ENCODE measurements at places on chromosomes 13 and 19.
A peak's percentile ranks its signal among the peaks of the same experiment; 100 is the strongest.

DNA sequence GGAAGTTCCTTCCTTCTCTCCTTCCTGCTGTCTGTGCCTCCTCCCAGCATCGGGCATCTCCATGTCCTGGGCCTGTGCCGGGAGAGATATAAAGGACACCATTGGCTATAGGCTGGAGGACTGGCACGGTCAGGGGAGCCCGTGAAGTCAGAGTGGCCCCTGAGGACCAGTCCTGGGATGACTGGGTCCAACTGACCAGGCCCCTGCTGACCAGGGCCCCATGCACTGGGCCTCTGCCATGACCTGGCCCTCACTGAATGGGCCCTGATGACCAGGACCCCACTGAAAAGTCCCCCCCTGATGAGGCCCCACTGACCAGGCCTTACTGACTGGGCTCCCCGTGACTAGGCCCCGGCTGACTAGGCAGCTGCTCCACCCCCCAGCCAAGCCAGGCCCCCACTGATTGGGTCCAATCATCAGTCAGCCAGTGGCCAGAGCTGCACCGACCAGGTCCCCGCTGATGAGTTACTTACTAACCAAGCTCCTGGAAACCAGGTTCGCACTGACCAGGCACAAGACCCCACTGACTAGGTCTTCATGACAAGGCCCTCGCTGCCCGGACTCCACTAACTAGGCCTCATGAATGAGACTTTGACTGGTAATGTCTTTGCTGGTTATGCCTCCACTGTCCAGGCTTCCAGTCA is 20.0 kb upstream of the ZNF14 start:
- no peak for DNase-seq

DNA sequence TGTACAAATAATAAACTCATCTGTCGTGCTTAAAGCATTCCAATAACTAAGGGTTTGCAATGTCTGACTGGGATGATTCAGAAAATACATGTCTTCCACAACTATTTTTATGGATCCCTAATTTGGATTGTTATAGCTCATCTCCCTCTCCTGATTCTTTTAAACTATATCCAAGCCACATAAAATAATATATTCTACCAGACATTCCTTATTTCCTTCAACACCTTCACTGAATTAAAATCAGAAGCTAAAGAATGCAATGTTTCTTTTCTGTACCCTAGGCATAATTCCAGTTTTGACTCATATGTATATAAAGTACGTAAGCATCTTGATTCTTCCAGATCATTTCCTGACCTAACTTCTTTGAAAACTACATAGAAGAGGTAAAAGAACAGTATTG is 420.4 kb downstream of the EFNB2 start:
- no peak for DNase-seq

GRCh38 chr13:94722609-94723345 is 10.4 kb upstream of the SOX21 start:
- no peak for DNase-seq

DNA sequence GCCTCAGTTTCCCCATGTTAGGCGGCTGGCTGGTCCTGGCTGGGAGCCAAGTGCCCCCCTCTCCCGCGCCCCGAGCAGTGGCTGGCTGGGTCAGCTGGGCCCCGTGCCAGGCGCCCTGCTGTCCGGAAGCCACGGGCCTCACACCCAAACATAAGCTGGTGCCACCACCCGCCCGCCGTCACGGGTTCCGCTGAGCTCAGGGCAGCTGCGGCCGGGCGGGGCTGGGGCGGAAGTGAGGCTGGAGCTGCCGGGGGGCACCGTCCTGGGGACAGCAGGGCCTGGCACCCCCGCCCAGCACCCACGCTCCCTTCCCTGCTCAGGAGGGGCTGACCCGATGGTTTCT is 19.3 kb downstream of the HCN2 start:
- DNase-seq, result peak; percentile 60

DNA sequence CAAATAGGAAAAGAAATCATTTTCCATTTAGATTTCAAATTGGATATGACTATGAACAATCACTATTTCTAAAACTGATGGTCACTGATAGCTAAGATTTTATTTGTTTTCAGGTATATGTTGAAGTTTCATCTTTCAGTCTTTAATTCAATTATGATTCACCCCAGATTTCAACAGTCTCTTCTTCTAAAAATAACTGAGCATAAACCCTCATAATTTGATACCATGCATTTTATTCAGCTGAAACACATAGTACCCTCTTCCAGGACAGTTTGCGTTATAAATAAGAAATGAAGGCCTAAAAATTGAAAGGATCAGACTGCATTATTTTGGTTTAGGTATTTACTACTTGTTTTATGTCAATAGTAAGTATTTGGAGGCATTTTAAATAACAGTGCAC is 428.5 kb upstream of the NBEA start:
- no peak for DNase-seq

GRCh38 chr13:101846249-101846648 is 393.8 kb downstream of the ITGBL1 start:
- DNase-seq, result no peak

DNA sequence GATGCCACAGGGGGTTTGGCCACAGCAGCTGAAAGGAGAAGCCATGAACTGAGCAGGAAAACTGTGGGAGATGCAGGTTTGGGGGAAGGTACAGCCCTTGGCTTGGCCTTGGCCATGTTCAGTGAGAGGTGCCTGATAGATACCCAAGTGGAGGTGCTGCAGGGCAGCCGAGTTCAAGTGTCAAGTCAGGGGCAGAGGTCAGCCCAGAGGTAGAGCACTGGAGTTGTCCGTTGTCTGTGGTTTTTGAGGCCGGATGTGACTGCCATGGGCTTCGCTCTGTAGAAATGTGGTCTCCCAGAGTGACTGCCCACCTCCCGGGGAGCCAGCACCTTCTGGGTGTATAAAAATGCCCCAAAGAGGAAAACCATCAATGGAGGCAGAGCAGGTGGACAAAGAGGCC is 65.3 kb downstream of the DPF1 start:
- no peak for DNase-seq

- DNase-seq, result no peak
Observed at GRCh38 chr19:6393983-6394412, 1.0 kb upstream of the GTF2F1 start.

- DNase-seq, result no peak
Observed at GRCh38 chr13:43258771-43259170, 235.4 kb downstream of the DNAJC15 start.

DNA sequence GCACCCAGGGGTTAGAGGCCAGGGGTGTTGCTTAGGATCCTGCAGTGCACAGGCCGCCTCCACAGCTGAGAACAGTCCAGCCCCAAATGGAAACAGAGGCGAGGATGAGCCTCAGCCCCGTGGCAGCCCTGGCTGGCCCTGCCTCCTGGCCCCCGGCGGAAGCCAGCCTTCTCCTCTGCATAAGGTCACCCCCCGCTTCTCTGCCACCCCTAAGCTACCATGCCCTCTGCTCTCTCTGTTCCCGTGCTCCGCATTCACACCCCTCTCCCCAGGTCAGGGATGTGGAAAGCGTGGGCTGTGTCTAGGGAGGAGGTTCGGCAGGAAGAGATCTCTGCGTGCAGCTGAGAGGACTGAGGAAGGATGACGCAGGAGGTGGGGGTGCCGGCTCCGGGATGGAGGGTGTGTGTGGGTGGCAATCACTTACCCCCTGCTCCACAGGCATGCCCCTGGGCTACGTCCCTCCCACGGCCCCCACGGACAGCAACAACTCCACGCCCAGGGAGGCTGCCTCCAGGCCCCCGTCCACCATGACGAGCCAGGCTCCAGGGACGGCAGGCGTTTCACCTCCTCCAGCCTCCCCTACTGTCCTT is 6.0 kb downstream of the SSC5D start:
- no peak for DNase-seq

GRCh38 chr13:110714797-110715394 is 1.4 kb downstream of the ING1 start:
- peak; percentile 83 for DNase-seq

- peak; percentile 85 for DNase-seq
Observed at GRCh38 chr13:48769107-48769704, 115.5 kb downstream of the CYSLTR2 start.

GRCh38 chr13:21458813-21459701 is at the start of gene ZDHHC20:
TSS of gene ZDHHC20 (minus strand) at chr13:21459303. CDS start at chr13:21459171, 132 bp downstream.
- peak; percentile 94 for DNase-seq

DNA sequence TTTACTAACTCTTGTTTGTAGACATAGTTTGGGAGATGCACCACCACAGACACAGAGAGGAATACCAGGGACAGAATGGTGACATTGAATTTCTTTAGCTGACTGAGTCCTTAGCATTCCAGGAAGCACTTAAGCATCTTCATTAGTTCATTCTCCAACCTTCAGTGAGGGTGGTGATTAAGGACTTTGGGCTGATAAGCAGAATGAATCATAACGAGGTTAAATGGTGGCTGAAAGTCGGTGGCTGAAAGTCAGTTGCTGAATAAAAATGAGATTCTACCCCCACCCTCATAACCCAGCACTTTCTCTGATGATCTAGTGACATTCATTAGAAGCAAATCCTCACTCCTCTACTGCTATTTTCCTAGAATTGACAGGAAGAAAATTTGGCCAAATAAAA is 10.6 kb downstream of the PCDH8 start:
- no peak for DNase-seq

- DNase-seq, result no peak
Observed at GRCh38 chr13:112172017-112172416, 105.1 kb downstream of the SOX1 start.

GRCh38 chr19:30349131-30349730 is 23.0 kb upstream of the ZNF536 start:
- no peak for DNase-seq

- DNase-seq, result no peak
Observed at GRCh38 chr13:110138700-110139036, 168.3 kb downstream of the COL4A1 start.

DNA sequence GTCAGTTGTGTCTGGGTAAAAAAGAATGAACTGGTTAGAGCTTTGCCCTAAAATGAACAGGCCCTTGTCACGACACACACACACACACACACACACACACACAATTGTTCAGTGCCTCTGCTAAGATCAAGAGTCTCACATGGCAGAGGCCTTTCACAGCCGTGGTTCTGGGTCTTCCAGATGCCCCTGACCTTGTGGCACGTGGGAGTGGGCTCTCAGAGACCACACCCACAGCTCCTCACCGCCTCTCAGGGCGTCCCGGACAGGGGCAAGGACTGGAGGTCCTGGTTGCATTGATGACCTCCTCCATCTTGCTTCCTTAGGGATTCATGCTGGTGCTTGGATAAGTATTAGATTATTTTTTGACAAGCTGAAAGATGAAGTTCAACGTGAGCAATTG is 101.0 kb downstream of the HSPH1 start:
- DNase-seq, result no peak

DNA sequence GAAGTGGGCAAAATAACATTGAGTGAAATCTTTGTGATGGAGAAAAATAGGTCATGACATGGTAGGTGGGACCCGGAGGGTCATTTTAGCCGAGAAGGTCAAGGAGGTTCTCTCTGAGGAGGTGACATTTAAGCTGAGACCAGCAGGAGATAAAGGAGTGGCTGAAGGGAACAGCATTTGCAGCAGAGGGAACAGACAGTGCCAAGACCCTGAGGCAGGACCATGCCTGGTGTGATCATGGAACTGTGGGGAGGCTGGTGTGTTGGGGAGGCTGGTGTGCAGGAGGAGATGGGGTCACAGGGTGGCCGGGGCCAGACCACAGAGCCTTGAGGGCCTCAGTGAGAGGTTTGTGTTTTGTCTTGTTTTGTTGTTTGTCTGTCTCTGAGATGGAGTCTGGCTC is 59.4 kb upstream of the KLF2 start:
- DNase-seq, result no peak

DNA sequence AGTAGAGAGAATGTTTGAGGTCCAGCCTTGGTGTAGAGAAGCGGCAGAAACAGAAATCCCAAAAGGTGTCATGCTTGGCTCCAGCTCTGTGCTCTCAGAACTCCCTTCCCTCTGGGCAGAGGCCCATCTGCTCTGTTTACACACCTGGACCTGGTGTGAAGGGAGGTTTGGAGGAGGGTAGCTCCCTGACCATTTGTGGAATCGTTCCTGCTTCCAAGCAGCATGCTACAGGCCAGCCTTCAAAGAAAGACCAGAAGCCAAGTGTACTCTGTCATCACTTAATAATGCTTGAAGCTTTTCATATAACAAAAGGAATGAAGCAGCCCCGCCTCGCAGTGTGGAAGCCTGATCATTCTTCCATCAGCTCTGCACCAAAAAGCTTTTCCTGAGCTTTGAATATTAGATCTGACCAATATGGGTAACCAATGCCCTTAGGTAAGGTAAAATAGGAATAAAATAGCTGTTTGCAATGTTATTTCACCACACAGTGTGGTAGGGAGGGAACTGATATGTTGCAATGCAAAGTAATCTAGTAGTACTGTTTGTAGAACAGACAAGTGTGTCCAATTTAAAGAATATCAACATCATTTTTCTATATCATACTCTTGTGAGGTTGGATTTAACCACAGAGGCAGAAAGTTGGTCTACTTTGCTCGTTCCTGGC is 63.3 kb downstream of the ZIC5 start:
- no peak for DNase-seq

GRCh38 chr13:99085808-99086266 is 108.0 kb upstream of the DOCK9 start:
- peak; percentile 59 for DNase-seq

DNA sequence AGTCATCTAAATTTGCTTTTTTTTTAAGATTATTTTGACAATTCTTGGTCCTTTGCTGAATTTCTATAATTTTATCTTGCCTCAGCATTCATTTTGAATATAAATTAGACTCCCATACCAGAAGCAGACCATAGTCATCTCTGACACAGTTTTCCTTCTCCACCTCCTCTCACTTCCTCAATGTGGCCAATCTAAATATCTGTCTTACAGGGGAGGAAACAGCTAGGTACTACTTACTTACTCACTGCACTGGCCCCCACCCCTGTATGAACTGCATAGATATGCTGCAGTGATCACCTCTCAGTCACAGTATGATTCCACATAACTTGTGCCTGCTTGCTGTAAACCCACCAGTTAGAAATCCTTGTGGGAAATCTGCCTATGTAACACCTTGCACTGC is 665.6 kb downstream of the FGF9 start:
- DNase-seq, result no peak

- no peak for DNase-seq
Observed at GRCh38 chr19:29858000-29858596, 46.3 kb downstream of the CCNE1 start.

GRCh38 chr19:12937093-12937926 is 1.1 kb upstream of the CALR start:
- no peak for DNase-seq

- no peak for DNase-seq
Observed at GRCh38 chr13:64459778-64460177, 2770.4 kb downstream of the PCDH9 start.

DNA sequence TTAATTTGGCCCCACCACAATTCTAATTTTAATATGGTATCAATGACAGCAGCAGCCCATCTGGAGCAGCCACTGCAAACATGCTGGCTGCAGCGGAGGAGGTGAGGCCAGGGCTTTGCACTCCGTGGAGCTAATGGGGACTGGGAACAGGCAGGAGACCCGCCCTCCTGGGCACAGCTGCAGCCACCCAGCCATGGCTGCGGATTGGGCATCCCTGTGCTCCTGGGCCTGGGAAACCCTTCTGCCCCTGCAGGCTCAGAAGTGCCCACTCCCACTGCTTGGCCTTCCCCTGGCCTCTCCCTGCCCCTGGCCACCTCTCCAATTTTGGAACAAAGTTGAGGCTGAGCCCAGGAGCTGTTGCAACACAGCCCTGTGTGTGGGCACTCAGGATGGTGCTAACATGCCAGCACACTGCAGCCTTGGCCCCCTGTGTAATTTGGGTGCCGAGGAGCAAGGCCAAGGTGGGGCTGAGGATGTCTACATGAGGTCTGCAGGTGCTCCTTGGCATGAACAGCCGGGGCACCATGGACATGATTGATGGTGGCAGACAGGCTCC is 123.6 kb downstream of the PCDH9 start:
- DNase-seq, result no peak

Data from femur (tissue), 1 donor.